ENCODE measurements at places on chromosomes 2 and 18. TPM values are rescaled to one million over a fixed set of nuclear protein-coding genes. Genes with fewer than 3 reads are reported as not detected.

The ZC3H6 gene
- polyA plus RNA-seq, result 0.71 TPM

The UGT1A8 gene
- polyA plus RNA-seq, result not detected

The DNAJC5G gene
- 0.07 TPM for polyA plus RNA-seq

The SPDYA gene
- 0.08 TPM for polyA plus RNA-seq

The MAP2 gene
- not detected for polyA plus RNA-seq

The SPHKAP gene
- polyA plus RNA-seq, result not detected

DNA sequence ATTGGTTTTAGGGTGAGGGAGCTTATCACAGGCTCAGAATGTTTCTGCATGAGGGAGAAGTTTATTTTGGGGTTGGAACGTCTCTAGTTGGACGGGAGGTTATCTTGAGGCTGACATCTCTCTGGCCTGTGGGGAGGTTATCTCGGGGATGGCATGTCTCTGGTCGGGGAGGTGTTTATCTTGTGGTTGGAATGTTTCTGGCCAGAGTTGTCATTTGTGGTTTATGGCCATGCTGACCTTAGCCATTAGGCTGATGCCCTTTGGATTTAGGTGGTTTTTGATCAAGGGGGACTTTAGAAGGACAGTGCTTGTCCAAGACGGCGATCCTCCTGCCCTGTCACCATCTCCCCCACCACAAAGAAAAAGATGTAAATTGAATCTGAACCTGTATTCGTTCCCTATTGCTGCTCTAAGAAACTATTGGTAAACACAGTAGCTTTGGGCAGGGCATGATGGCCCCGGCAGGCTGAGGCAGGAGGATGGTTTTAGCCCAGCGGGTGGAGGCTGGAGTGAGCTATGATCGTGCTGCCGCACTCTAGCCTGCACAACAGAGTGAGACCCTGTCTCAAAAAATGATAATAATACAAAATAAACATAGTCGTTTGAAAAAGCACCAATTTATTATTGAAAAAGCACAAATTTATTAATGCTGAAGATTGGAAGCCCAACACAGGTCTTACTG, 17.8 kb upstream of the MPPE1 start:
- DNase-seq, result peak; percentile 69

DNA sequence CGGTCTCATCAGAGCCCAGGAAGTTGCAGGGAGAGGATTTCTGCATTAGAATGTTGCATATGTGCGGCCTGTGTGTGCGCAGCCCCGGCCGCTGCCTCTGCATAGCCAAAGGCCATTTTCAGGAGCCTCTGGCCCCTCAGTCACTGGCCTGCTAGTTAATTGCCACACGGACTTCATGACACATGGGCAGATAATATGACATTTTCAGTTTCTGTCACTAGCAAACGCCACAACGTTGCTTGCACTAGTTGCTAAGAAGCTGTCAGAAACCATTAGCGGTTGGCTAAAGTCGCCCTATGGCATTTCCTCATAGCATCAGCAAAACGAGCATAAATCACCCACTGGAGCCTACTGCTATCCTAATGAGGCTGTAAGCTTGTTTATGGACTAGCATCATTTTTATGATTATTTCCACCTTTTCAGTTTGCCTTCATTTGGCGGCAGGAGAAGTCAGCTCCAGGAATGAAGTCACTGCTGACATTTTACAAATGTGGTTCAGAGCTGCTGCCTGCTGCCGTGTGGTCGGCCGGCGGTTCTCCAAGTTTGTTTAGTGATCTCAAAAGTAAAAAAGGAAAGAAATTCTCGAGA, 73.7 kb downstream of the MEIS1 start:
- no peak for DNase-seq

- no peak for DNase-seq
Observed at GRCh38 chr2:119248751-119249150, 25.1 kb downstream of the STEAP3 start.

DNA sequence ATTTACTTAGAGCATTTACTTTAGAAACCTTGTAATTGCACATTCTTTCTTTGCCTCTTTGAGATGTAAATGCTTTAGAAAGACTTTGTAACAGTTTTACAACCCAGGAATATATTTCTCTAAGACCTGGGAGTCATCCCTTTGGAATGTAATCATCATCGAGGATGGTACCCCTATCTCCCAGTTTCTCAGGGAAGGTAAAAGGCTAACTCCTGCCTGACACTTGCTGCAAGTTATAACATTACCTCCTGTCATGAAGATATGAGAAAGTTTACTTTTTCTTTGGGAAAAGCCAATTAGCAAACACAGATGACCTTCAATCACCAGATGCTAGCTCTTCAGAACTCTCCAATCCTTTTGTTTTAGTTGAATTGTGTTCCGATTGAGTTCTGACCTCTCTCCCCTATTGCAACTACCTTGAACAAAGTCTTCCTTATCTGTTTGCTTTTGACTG, 420.3 kb upstream of the FSIP2 start:
- peak; percentile 65 for DNase-seq

DNA sequence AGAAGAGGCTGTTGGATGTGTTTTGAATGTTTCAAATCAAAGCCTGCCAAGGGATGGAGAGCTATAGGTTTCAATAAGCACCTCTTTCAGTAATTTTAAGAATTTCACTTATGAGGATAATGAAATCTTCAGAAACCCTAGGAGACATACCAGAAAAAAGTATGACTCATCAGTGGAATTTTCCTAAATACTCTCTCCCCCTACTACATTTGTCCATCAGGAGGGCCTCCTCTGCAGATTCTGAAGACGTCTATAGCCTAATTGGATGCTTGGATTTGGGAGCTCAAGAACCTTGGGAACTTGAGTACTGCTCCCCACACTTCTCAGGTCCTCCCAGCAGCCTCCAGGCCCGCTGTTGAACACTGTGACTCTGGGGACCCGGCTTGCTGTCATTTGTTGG, 374.3 kb downstream of the SLC4A3 start:
- DNase-seq, result no peak

- no peak for DNase-seq
Observed at GRCh38 chr2:159153463-159153862, 133.0 kb downstream of the WDSUB1 start.

DNA sequence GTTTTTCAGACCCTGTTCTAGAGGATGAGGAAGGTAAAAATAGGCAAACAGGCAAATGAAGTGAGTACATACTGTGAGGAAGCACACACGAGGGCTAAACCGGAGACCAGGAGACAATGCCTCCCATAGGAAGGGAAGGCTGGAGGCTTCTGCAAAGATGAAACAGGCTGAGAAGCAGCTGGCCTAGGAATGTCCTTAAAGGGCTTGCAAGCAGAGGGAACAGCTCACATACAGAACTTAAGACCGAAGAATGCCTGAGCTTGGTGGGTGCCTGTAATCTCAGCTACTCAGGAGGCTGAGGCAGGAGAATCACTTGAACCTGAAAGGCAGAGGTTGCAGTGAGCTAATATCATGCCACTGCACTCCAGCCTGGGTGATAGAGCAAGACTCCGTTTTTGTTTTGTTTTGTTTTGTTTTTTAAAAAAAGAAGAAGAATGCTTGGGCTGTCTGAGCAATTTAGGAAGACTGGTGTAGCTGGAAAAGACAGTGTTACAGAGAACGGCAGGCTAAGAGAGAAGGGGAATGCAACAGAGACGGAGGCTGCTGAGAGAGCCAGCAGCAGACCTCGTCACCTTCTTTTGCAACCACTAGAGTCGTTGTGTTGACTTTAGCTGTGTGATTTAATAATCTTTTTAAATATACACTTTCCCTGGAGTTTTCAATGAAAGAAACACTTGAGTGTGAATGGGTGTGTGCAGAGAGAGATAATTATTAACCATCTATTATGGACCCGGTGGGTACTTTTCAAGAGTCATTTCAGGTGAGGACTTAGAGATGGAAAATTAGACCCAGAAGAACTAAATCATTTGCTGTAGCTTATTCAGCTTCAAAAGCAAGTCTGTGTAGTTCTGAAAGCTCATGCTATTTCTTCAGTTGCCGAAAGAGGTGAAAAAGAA, 232.8 kb downstream of the GALR1 start:
- DNase-seq, result no peak

- no peak for DNase-seq
Observed at GRCh38 chr2:106685180-106685897, 198.2 kb downstream of the CD8B2 start.

GRCh38 chr2:171651667-171652415, 35.4 kb upstream of the DYNC1I2 start:
- no peak for DNase-seq

- DNase-seq, result no peak
Observed at GRCh38 chr2:10239561-10239967, 63.1 kb upstream of the HPCAL1 start.

DNA sequence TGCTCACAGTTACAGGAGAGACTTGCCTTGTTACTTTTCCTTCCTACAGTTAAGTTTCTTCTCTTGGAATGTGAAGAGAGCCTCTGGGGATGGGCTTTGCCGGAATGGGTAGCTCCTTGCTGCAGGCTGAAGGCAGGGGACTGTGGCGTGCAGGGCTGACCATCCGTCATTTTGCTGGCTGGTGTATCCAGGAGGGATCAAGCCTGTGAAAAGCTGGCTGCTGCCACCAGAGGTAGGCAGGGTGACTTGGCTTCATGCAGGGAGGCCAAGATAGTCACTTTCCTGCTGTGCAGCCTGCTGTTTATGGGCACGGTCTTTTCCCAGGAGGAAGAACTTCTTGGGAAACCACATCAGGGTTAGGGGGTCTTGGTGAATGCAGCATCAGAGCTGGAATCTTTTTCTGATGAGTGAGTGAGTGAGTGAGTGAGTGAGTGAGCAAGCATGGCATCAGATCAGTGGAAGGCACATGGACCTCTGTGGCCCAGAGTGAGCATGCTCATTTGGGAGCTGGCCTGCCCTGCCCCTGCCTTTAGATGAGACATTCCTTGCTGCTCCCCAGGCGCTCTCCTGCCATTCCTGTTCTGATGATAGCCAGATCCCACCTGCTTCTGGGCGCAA, 33.0 kb downstream of the FHOD3 start:
- DNase-seq, result no peak

DNA sequence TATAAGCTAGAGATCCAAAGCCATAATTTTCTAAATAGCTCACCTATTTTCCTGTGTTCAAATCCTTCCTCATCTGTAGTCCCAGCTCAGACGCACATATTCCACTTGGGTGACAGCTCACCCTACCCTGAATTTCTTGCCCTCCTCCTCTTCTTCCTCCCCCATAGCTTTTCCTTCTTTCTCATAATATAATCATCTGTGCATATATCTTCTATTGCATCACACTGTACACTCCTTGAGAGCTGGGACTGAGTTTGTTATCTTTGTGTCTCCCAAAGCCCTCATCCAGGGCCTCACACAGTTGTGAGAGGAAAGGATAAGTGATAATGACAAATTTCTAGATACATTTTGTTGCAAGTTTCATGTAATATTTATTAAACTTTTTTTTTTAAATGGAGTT, 55.9 kb upstream of the RTN4 start:
- DNase-seq, result no peak

DNA sequence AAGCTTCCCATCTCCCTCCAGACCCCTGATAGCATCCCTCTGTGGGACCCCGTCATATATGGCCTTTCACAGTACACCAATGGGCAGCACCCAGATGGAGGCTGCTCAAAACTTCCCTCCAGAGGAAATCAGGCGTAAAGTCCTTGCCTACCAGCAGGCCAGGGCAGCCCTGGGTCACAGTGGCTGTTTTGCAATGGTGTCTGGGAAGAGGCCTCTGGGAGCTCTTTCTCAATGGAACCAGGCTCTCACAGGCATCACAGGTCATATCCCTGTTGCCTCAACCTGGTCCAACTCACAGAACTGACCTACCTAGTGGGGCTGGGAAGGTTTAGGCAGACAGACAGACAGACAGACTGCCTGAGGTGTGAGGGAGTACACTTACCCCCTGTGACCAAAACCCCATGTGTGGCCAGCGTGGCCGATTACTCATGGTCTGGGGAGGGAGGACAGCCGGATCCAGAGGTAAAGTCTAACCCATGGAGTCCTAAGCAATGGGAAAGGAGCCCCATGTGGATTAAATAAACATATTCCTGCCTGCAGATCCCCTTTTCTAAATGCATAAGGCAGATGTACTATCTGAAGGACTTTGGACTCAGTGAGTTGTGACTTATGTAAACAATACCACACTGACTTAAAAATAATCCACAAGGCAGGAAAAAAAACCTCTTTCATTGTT, 58.2 kb downstream of the BCL2L11 start:
- DNase-seq, result peak; percentile 94

DNA sequence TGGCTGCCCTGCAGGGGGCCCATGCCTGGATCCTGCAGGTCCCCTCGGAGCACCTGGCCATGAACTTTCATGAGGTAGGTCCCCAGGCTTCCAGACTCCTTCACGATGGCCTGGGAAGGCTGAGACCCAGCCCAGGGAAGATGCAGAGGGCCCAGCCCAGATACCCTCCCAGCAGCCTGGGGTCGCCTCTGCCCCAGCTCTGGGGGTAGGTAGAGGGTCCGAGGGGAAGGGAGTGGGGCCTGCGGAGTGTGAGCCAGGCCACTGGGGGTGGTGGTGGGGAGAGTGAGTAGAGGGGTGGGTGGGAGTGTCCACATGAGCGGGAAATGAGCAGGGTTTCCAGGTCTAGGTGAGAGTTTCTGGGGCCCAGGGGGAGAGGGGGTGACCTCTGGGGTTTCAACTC, 1.2 kb upstream of the CHRND start:
- no peak for DNase-seq

DNA sequence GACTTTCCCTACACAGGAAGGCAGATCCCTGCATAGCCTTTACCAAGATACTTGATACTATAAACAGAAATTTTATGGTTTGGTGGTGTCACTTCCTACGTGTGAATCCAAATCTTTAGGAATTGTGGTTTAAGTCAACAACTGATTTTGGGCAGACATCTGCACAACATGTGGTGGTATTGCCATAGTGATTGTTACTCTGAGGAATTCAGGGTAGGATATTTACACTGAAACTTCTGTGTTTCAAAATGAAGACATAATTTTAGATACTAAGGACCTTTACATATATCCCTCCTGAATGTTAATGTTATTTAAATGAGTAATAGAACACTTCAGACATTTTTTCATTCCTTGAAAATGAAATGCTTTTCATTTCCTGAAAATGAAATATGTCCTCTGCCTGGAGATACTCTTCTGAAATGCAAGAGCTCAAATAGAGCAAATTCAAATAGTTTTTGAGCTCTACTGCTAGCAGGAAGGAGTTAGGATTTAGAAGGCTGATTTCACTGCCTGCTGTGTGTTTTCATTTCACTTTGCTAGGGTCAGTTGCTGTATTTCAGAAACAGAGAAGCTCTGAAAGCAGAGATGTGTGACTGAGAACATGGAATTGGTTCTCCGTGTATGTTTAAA, 77.2 kb downstream of the MDH1 start:
- no peak for DNase-seq

GRCh38 chr2:70498054-70498453, 55.6 kb downstream of the TGFA start:
- peak; percentile 61 for DNase-seq
